ENCODE measurements at places on chromosomes 1 and 21.

DNA sequence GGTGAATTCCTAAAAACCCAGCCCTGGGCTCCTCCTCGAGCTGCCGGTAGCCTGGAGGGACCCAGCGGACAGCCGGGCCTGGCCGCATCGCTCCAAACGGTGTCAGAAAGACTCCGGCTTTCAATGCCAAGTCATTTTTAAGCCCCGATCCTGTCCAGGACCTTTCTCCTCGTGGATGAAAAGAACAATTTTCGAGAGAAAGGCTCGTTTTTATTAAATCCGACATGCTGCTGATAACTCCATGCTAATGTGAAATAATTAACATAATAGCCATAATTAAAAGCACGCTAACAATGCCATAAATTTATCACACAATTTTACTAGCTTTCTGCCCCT is 4.6 kb upstream of the FOXD3 start:
- DNase-seq: no peak

DNA sequence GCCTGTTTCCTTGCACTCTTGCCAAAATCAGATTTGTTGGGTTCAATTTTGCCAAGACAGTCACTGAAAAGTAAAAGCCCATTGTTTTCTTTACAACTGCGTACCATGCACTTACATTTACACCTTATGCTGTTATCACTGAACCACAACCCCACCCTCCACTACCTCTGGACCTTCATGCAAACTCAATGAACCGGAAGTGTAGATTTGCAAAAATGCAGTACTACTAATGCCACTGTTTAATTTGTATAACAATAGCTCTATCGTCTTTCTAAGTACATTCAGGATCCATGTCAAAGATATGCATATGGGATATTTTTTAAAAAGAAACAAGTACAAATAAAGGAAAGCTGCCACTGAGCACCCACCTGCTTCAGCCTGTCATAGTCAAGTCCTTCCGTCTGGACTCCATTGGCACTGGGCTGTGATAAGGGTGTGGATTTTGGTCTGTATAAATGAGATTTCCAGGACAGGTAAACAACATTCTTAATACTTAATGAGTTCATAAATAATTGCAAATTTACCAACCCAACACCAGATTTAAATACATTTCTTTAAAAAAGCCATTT is 72.9 kb upstream of the LBR start:
- DNase-seq: no peak

DNA sequence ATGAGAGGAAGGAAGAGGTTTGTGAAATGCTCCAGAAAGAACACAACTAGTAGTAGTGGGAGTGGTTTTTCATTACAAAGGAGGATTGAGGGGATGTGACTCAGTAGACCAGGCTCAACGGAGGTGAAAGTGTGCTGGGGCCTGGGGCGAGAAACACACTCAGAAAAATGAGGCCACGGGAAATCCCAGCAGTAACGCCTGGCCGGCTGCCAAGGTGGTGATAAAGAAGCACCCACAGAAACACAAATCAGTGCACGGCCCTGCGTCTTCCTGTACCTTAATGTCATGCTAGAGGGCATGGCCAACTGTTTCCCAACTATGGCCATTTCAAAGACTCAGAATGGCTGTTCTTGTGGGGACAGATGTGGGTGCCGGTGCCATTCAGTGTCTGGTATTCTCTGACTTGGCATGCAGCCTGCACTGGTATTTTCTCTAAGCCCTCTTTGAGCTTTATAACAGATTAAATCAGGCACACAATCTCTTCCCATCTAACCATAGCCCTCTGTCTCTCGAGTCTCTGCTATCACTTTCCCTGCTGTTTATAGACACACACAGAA is 38.2 kb downstream of the URB2 start:
- DNase-seq: no peak

DNA sequence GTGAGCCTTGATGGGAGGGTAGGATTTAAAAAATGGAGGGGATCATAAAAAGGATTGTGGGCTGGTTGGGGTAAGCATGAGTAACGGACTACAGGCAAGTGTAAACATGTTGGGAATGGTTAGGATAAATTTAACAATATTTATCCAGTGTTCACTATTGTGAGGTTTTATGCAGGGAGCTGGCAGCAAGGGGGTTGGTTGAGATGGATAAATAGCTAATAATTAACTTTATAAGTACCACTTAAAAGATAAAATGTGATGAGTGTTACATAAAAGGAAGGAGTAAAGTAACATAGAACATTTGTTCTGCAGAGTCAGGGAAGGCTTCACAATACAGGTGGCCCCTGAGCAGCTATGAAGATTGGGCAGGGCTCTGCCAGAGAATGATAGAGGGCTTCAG is 109.0 kb downstream of the NGF start:
- no peak for DNase-seq

GRCh38 chr1:155967341-155968050 is 10.9 kb downstream of the ARHGEF2 start:
- DNase-seq: no peak

DNA sequence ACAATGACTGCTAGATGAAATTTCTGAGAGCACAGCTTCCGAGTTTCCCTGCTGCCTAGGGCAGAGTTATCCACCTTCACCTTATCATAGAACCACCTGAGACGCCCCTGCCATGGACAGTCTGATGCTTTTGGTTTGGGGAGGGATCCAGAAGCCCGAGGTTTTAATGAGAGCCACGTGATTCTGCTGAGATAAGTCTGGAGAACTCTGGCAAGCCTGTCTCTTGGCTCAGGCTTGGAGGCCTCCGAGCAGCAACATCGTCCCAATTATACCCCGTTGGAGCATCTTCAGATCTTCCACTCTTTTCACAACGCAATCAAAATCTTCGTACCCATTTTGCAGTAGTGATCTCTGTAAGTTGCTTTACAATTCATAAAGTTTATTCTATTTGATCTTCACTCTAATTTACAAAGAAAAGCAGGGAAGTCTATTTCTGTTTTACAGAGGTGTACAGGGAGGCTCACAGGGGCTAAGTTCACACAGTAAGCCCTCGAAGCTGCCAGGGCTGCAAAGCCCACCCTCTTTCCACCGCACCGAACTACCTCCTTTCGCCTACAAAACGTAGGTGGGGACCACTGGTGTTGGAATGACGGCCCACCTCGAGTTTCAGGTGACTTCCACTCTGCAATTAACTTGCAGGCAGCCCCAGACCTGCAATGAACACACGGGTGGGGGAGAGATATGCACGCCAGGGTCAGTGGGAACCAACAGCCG is 513 bp upstream of the HHAT start:
- DNase-seq: no peak
